ENCODE measurements at places on chromosomes 11 and 22.

DNA sequence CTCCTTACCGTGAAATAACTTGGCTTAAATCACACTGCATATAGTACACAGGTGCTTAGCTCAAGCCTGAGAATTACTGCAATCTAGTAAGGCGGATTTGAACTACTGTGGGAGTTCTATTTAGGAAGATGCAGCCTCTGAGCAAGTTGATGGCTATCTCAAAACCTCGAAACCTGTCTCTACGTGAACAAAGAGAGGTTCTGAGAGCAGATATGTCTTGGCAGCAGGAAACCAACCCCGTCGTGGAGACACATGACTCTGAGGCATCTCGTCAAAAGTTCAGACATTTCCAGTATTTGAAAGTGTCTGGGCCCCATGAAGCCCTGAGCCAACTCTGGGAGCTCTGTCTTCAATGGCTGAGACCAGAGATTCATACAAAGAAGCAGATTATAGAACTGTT lies 5.9 kb downstream of the ZNF215 start:
- no peak for DNase-seq

DNA sequence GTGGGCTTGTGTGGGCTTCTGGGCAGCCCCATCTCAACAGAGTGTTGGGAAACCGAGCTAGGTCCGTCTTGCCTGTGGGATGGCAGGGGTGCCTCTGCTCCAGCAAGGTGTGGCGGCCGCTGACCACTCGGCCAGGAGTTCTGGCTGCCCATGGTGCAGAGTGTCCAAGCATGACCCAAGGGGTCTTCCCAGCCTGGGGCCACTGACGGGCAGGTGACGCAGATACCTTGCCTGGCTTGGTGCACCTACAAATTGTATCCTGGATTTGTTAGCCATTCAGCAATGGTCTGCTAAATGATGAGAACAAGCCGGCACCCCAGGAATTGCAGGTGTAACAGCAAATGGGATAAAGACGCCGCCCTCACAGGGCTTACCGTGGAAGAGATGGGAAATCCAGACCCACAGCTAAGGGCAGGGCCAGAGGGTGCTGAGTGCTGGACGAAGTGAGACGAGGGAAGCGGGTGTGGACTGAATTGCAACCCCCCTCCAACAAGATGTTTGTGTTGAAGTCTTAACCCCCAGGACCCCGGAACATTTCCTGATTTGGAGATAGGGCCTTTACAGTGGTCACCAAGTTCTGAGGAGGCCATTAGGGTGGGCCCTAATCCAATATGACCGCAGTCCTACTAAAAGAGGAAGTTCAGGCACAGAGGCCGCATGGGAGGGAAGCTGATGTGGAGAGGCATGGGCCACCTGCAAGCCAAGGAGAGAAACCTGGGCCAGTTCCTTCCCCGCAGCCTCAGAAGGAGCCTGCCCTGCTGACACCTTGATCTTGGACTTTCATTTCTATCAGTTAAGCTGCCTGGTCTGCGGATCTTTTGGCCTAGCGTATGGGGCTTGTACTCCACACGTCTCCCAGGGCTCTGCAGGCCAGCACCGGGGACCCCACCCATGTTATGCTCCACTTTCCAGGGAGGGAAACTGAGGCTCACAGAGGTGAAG lies 45.2 kb upstream of the LINC01488 start:
- DNase-seq = no peak

DNA sequence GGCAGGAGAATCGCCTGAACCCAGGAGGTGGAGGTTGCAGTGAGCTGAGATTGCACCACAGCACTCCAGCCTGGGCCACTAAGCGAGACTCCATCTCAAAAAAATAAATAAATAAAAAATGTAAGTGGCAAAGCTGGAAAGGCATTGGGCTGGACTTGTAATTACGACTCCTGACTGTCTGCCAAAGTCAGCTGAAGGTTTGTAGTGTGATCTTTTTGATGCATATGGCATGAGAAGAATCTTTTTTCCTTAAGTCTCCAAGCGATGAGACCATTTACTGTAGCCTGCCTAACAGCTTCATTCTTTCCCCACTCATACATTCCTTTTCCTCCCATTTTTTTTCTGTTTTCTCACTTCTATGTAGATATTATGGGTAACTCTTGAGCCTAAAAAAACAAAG lies 24.8 kb downstream of the CTNND1 start:
- DNase-seq = peak; percentile 44

DNA sequence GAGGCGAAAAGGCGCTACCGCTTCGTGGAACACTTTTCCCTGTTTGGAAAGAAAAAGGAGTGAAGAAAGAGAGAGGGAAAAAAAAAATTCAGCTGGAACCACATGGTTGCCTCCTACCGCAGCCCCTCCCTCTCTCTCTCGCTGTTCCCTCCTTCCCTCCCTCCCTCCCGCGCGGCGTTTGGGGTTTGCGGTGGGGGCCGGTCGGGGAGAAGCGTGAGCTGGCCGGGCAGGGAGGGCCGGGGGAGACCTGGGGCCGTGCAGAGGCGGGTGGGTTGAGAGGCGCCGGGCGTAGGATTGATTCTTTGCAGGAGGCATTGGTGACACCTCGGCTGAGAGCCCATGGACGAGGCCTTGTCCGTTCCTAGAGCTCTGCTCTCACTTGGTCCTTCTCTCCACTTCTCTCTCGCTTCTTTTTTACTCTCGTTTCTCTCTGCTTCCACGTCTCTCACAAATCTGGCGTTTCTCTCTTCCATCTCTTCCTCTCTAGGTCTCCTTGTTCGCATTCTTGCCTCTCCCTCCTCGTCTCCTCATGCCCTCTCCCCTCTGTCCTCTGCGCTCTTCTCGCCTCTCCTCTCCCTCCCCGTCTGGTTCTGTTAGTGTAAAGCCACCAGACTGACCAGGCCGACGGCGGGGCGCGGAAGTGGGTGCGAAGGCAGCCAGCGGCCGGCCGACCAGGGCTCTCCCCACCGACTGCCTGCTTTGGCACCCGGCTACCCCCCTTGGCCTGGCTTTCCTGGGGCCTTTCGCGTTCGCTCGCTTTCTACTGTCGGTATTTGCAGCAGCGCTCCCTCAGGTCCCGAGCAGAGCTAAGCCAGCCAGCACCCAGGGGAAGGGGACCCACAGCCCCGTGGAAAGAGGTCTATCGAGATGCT lies at the start of gene CLMP:
Gene CLMP, minus strand, starts transcription at position 61 of the 872 bp plus-strand sequence. CDS start 308 bp downstream, outside the sequence.
- peak; percentile 77 for DNase-seq

GRCh38 chr11:31813391-31814175 lies 2.5 kb upstream of the PAX6 start:
- peak; percentile 88 for DNase-seq

DNA sequence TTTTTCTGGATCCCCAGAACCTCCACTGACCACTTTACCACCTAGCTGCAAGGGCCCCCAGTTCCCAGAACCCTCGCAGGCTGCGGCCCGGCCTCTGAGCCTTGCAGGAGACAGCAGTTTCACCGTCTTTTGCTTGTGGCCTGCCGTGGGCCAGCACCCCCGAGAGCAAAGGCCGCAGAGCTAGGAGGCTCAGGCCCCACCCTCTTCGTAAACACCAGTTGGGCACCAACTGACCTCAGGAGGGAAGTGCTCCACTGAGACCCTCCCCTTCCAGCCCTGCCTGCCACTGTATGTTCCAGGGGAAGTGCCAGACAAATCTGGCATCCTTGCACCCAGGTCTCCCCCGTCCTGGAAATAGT lies 23.4 kb upstream of the CREB3L1 start:
- no peak for DNase-seq

GRCh38 chr11:9855579-9856287 lies 191.9 kb downstream of the SWAP70 start:
- no peak for DNase-seq

GRCh38 chr11:72225411-72225951 lies 914 bp downstream of the INPPL1 start:
- DNase-seq = peak; percentile 34

DNA sequence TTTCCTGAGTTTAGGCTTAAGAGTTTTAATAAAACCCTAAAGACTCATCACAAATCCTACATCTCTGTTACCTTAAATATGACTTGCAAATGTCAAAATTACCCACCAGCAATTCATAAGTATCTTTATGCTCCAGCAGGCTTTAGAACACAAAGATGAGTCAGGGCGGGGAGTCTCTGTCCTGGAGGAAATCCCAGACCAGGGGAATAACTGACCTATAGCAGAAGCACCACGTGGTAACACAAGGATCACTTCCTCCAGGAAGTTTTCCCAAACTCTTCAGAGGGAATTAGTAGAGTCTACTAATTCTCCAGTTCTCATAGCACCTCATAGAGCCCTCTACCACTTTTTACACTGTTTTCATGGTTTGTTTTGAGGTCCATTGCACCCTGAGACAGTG lies 217.0 kb downstream of the NAV2 start:
- DNase-seq = no peak

GRCh38 chr11:35122308-35122707 lies 16.7 kb upstream of the CD44 start:
- no peak for DNase-seq

DNA sequence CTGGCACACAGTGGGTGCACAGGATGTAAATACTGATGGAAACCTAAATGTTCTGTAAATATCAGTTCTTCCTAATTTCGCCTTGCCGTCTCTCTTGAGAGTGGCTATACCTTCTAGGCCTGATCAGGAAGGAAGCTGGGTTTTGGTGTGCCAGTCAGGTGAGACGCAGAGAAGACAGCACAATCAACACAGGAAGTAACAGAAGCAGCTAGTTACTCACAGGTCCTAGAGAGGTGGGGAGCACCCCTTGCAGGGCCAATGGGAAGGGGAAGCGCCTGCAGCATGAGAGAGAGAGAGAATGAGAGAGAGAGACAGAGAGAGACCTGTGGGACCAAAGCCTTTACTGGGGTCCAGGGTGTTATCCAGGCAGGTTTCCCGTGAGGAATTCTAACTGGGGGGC lies 80.8 kb downstream of the FBLN1 start:
- no peak for DNase-seq

GRCh38 chr22:20101638-20102037 lies 14.3 kb upstream of the RANBP1 start:
- DNase-seq = no peak

DNA sequence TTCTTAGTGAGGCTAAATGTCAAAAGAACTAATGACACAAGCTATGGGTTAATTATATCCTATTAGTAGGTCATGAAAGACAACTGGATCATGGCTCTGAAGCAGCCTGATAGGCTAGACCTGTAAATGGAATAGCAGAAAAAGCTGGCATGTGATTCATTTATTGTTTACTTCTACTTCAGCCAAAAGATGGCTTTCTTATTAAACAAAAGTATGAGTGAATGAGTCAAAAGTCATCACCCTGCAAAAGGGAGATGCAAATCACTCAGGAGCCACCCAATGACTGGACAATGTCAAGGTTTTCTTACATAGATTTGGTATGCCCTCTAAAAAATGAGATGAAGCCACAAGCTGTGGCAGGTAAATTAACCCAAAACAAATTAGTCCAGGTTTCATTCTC lies 138.0 kb downstream of the TRPC6 start:
- DNase-seq = no peak

- peak; percentile 70 for DNase-seq
Measured at GRCh38 chr11:34512840-34513681, 533 bp downstream of the ELF5 start.

DNA sequence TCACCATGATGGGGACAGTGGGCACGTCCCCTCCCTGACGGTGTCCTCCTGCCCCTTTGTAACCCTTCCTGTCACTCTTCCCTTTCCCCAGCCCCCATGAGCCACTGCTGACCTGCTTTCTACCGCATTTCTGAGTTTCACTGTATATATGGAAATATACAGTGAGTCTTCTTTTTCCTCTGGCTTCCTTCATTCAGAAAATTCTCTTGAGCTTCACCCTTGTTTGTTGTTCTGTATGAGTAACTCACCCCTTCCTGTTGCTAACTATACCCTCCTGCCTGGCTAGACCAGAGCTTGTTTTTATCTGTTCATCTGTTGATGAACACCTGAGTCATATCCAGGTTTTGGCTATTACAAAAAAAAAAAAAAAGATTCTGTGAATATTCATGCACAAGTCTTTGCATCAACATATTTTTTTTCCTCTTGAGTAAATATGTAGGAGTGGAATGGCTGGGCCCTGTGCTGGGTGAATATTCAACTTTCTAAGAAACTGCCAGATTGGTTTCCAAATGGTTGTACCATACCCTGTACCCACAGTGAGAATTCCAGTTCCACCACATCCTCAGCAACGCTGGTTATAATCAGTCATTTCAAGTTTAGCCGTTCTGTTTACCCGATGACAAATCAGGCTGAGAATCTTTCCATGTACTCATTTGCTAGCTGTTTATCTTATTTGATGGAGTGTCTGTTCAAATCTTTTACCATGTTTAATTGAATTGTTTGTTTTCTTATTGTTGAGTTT lies 62.0 kb downstream of the IGF2 start:
- peak; percentile 84 for DNase-seq

DNA sequence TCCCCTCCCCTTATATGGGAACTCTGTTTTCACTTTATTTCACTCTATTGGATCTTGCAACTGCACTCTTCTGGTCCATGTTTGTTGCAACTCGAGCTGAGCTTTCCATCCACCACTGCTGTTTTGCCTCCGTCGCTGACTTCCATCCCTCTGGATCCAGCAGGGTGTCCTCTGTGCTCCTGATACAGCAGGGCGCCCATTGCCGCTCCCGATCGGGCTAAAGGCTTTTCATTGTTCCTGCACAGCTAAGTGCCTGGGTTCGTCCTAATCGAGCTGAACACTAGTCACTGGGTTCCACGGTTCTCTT lies 11.1 kb upstream of the CCDC117 start:
- no peak for DNase-seq

GRCh38 chr11:123479048-123479837 lies 49.2 kb downstream of the GRAMD1B start:
- DNase-seq = no peak

GRCh38 chr11:70577258-70577603 lies 178.9 kb downstream of the CTTN start:
- DNase-seq = no peak

GRCh38 chr11:65962141-65962564 lies 619 bp downstream of the SART1 start:
- no peak for DNase-seq

- peak; percentile 98 for DNase-seq
Measured at GRCh38 chr11:65873318-65874156, 937 bp upstream of the EFEMP2 start.

DNA sequence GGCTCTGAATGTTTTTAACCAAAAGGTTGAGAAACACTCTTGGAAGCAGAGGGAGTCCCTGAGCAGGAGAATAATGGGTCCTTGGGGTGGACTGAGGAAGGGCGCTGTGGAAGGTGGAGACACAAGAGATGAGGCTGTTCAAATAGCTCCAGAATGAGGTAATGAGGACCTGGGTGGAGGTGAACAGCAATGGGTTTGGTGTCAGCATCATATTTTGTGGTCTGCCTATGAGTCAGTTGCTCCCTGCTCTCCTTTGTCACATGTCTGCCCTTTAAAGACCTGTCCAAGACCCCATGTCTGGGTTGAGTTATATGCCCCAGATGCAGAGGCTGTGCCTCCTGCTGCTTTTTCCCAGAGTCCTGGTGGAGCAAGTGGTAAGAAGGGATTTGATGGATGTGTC lies 113.6 kb downstream of the BARX2 start:
- no peak for DNase-seq

GRCh38 chr11:101477926-101478325 lies 105.9 kb downstream of the TRPC6 start:
- DNase-seq = no peak

- DNase-seq = no peak
Measured at GRCh38 chr11:8031248-8032115, 44.3 kb downstream of the EIF3F start.

All from astrocyte of the hippocampus (primary cell).